ENCODE measurements at places on chromosomes 7 and 10.

- no peak for DNase-seq
Observed at GRCh38 chr7:149741629-149742028, 31.8 kb downstream of the ZNF467 start.

DNA sequence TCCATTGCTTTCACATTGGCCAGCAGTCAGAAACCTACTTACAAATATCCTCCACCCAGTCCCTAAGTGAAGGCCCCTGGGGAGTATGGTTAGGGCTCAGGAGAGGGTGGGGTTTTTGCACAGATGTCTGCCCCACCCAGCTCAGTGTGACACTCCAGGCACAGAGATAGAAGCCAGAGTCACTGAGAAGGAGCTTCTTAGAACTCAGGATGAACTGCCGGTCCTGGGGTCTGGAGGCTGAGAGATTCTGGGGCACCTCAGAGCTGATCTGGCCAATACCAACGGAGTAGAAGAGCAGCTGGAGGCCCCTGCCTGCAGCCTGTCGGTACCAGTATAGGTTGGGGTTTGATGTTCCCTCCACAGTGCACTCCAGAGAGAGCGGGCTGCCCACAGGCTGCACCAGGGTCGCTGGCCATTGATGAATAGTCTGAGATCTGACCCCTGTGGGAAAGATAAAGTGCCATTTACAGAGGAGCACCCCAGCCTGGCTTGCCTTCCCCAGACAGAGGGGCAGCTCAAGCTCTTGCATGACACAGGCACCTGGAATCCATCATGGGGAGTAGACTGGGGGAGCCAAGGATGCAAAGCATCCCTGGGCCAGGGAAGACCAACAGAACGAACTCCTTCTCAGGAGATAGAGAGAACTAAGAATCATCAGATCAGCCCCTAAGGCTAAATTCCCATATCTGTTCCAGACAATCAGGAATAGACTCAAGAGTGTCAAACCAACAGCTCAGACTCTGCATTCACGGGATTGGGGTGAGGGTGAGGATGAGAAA is 41.9 kb downstream of the PRSS2 start:
- no peak for DNase-seq

- DNase-seq, result no peak
Observed at GRCh38 chr7:124643311-124643811, 122.2 kb downstream of the GPR37 start.

- no peak for DNase-seq
Observed at GRCh38 chr10:113300617-113301016, 252.2 kb upstream of the HABP2 start.

DNA sequence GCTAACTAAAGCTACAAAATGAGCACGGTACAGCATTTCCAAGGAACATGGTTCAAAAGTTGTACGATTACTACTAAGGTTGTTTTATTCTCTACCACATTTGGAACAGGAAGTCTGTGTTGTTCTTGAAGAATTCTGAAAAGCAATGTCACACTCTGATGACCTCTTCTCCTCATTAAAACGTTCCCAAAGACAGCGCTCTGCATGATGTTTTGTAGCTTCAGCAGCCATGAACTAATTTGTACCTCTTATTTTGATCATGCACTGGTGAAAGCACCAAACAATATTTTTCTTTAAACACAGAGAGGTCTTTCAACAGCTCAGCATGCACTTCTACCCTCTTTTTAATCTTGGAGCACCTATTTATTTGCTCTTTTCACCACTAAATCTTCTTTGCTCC is 75.0 kb upstream of the TES start:
- DNase-seq, result no peak

DNA sequence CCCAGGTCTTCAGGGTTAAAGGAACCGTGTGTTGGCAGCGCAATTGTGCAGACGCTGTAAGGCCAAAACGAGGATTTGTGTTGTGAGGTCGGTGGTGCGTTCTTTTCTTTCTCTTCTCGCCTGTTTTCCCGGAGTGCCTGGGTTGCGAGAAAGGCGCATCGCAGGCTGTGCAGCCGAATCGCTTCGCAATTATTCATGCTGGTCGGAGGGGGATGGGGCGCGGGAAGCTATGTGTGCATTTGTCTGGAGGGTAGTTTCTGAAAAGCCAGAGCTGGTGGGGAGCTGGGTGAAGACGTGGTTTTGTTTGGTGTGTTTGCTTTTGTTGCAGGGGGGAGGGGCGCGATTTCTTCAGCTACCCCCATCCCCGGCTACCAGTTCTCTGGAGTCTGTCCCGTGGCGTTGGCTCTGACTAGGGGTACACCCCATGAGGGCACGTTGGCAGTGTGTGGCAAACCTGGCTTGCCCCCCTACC is 2.1 kb downstream of the MXI1 start:
- DNase-seq, result no peak

DNA sequence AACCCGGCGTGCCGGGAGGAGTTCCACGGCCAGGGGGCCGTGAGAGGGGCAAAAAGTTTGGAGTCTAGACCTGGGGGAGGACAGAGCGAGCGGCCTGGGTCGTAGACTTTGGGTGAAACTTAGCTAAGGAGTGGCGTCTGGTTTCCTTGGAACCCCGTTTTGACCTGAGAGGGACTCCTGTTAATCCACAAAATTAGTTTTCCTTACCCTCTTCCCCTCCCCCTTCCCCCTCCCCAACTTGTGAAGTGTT is 574 bp downstream of the MARCHF5 start:
- DNase-seq, result no peak

DNA sequence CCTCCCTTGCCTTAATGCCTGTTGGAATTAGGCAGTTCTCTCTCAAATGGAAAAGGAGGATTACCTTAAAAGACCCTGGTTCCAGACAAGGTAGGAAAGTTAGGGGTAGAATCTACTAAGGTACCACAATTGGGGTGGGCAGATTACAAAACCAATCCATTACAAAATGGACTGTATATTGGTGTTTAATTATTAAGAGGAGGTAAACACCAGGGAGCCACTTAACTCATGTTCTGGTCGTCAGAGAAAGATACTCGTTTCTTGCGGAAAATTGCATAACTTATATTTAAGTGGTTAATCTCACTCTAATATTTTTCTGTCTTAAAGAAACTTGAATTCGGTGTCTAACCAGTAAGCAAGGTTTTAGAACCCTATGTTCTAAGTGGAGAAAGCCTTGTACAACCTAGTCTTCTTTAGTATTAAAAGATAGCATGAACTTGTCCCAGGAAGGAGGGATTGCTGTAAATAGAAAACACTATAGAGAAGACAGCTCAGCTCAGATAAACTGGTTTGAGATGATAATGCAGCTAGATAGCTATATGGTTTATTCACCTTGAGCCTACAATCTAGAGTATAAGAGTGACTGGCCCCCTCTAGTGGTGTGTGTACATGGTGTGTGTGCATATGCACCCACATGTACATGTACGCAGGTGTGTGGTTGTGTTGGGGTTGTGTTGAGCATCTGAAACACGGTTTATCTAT is 58.0 kb upstream of the STRIP2 start:
- DNase-seq, result peak; percentile 20

GRCh38 chr10:42476101-42476500 is 162.3 kb downstream of the ZNF33B start:
- DNase-seq, result no peak

- no peak for DNase-seq
Observed at GRCh38 chr7:142718313-142718712, 31.0 kb upstream of the PRSS1 start.

DNA sequence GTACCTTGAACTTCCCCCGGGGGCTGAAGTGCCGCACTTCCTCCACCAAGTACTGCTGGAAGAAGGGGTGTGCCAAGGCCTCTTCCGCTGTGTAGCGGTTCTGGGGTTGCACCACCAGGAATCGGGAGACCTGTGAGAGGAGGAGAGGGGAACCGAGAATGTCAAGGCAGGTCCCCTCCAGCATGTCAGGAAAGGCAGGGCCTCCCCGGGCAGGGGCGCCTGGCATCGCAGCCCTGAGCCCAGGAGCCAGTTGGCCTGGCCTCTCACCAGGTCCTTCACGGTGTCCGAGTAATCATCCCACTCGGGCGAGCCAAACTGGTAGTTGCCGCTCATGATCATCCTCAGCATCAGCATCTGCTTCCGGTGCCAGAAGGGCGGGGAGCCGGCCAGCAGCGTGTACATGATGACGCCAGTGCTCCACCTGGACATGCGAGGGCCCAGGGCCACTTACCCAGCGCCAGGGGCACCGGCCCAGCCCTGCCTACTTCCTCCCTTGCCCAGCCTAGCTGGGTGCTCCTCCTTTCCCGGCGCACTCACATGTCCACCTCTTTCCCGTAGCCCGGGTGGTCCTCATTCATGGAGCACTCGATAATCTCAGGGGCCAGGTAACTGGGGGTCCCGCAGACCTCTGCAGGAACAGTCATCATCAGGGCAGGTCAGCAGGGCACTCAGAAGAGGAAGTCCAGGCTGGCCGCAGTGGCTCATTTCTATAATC is 11.0 kb downstream of the PHKG1 start:
- DNase-seq, result no peak

DNA sequence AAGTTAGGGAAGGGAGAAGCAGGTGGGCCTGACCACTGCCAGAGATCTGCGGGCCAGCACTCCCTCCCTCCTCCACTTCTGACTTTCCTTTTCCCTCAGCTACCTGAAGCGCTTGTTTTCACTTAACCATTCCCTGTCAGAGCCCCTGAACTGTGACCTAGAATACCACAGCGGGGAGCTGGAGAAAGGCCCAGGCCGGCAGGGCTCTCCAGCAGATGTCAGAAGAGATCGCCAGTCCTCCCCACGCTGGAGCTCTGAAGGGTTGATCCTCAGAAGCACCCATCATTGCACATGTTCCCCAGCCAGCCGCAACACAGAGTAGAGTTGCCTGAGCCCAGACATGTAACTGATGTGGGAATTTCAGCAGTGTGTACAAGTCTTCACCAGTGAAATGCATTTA is 44.4 kb upstream of the GAD2 start:
- DNase-seq, result no peak

DNA sequence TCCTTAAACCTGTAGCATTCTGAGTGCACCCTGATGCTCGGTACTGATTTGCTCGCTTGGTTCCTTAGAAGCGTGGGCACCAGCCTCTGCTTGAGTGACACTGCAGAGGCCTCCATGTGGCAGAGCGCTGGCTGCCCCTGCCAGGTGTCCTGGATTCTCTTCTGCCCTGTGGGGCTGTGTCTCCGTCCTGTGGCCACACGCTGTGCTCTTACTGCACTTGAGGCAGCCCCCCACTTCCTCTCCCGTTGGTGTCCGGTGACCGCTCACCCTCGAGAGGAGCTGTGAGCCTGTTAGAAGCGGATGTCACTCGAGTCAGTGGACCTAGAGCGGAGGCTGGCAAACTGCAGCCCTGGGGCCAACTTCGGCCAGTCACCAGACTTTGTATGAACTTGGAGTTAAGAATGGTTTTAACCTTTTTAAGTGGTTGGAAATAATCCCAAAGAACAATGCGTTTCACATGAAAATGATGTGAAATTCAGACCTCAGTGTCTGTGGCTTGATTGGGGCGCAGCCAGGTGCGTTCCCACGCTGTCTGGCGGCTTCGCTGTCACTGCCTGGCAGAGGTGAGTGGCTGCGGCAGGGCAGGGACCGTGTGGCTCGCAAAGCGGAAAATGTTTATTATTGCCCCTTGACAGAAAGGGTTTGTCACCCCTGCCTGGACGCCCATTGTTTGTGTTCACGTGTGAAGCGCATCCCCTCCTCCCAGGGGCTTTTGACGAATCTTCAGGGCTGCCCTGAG is 114.6 kb downstream of the CYTH3 start:
- no peak for DNase-seq

- no peak for DNase-seq
Observed at GRCh38 chr10:114478281-114478680, 74.0 kb upstream of the AFAP1L2 start.

- DNase-seq, result no peak
Observed at GRCh38 chr7:39971924-39972323, 21.9 kb downstream of the CDK13 start.

DNA sequence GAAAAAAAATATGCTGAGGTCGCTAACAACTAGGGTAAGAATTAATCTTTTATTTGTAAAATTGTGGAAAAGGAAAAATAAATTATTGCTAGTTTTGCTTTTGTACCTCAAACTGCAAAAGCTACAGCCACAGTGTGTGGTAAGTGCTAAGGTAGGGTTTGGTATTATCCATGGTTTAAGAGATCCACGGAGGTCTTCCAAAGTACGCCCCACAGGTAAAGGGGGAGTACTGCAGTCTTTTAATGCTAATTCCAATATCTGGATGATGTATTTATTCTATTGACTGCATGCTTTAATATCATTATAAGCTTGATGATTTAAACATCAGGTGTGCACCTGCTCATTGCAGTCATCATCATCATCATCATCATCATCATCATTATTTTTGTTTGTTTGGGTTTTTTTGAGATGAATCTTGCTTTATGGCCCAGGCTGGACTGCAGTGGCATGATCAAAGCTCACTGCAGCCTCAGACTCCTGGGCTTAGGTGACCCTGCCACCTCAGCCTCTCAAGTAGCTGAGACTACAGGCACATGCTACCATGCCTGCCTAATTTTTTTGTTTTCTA is 38.4 kb upstream of the BMS1 start:
- no peak for DNase-seq

GRCh38 chr7:98860071-98860470 is 9.7 kb downstream of the TMEM130 start:
- no peak for DNase-seq

- DNase-seq, result no peak
Observed at GRCh38 chr7:140653319-140654108, 12.9 kb upstream of the DENND2A start.

- DNase-seq, result no peak
Observed at GRCh38 chr10:75974080-75974479, 542.7 kb downstream of the LRMDA start.

DNA sequence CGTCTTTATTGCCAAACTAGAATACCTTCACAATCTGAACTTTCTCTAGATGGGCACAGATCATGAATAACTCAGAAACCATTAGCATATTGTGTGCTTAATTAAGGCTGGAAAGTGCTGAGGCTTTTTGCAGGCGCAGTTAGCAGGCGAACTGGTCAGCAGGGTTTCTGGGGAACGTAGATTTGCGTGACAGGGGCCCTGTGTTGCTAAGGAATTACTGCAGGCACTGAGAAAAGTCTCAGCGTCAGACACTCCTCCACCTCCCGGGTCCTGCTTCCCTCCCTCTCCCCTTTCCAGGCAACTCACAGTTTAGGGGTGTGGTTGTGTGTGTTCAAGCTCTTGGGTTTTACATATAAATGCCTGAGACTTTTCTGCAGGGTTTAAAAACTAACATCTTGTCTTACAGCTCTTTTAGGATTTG is 2.2 kb downstream of the MAP3K8 start:
- no peak for DNase-seq

GRCh38 chr10:128463991-128464760 is 338.0 kb upstream of the MKI67 start:
- DNase-seq, result no peak

GRCh38 chr10:12631216-12631615 is 281.9 kb downstream of the CAMK1D start:
- no peak for DNase-seq

- no peak for DNase-seq
Observed at GRCh38 chr10:71587941-71588573, 131.5 kb downstream of the C10orf105 start.
